Activated naive CD4-positive, alpha-beta T cell treated with Interleukin-2 at 50 U/mL for 16 hours (primary cell): ENCODE measurements at places on chromosomes 4 and X.

- DNase-seq = no peak
Measured at GRCh38 chrX:109936114-109936513, 66.8 kb upstream of the TMEM164 start.

DNA sequence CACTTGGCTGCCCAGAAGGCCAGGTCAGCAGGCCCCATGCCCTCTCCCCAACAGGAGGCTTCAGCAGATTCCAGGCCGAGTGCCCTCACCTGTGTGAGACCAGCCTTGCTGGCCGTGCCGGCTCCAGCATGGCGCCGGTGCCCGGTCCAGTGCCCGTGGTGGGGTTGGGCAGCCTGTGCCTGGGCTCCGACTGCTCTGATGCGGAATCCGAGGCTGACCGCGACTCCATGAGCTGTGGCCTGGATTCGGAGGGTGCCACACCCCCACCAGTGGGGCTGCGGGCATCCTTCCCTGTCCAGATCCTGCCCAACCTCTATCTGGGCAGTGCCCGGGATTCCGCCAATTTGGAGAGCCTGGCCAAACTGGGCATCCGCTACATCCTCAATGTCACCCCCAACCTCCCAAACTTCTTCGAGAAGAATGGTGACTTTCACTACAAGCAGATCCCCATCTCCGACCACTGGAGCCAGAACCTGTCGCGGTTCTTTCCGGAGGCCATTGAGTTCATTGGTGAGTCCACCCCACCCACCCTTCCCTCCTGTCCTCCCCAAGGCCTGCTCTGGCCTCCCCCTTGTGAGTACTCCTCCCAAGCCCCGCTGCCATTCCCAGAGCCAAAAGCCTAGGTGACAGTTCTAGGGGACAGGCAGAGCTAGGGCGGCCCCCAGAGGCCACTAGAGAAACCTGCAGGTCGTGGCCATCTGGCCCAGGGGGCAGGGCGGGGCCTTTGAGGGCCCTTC is 2.3 kb downstream of the DUSP9 start:
- peak; percentile 40 for DNase-seq

GRCh38 chr4:5098176-5098575 is 46.9 kb downstream of the STK32B start:
- DNase-seq = no peak

- no peak for DNase-seq
Measured at GRCh38 chr4:146165840-146166239, 9.7 kb upstream of the LSM6 start.

- DNase-seq = no peak
Measured at GRCh38 chr4:82525307-82525911, 36.4 kb downstream of the TMEM150C start.

- DNase-seq = no peak
Measured at GRCh38 chrX:13380211-13380610, 60.4 kb upstream of the ATXN3L start.
